Muscle of leg (tissue), 16 donors: ENCODE measurements at places on chromosomes 7 and 10.

GRCh38 chr10:63833411-63834060, 312.3 kb downstream of the REEP3 start:
- H3K4me1 ChIP-seq, result no peaks in the 10 kb centered on the region
- no peaks in the 10 kb centered on the region for H3K27me3 ChIP-seq
- H3K27ac ChIP-seq, result no peak overlapping the region
- no peak for DNase-seq
- no peaks in the 10 kb centered on the region for H3K36me3 ChIP-seq

DNA sequence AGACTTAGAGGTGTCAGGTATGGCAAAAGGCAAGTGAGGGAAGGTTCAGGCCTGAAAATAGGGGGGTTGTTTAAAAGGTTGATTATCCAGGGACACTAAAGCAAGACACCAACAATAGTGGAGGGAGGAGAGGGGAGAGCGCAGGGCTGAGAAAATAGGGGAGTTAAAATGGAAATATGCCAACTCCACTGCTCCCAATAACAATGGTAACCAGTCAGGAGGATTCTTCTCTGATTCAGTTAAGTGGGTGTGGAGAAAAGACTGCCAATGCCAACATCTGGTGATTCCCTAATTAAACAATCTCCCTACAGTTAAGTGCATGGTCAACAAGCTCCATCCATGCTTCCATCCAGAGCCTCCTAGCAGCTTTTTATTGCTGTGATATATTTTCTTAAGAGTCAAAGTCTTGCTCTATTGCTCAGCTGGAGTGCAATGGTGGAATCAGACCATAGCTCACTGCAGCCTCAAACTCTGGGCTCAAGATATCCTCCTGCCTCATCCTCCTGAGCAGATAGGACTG, 183.3 kb downstream of the JAZF1 start:
- H3K27me3 ChIP-seq, result no peaks in the 10 kb centered on the region
- no peak for DNase-seq
- no peak overlapping the region for H3K4me3 ChIP-seq
- H3K27ac ChIP-seq, result no peak overlapping the region
- H3K36me3 ChIP-seq, result no peaks in the 10 kb centered on the region
- H3K4me1 ChIP-seq, result peaks cover 4% of the 10 kb centered on the region

GRCh38 chr10:100776671-100777070, 31.3 kb downstream of the PAX2 start:
- no peak overlapping the region for H3K27ac ChIP-seq
- no peaks in the 10 kb centered on the region for H3K36me3 ChIP-seq
- H3K4me3 ChIP-seq, result no peak overlapping the region

DNA sequence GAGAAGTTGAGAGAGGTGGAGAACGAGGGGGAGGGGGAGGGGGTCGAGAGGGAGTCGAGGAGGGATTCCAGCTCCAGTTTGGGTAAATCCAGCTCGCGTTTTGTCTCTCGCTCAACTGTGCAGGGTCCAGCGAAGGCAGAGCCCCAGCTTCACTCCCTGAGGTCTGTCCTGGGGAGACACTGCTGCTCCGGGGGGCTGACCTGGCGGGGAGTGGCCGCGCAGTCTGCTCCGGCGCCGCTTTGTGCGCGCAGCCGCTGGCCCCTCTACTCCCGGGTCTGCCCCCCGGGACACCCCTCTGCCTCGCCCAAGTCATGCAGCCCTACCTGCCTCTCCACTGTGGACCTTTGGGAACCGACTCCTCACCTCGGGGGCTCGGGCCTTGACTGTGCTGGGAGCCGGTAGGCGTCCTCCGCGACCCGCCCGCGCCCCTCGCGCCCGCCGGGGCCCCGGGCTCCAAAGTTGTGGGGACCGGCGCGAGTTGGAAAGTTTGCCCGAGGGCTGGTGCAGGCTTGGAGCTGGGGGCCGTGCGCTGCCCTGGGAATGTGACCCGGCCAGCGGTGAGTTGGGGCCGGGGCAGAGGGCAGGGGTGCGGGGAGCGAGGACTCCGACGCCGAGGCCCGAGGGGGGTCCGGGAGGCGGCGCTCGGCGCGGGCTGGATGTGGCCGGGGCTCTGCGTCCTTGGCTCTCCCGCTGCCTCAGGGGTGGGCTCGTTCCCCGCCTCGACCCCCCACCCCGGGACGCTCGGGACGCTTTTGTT, at the start of gene TET1:
TET1 (plus strand) TSS at position 152 of the 757 bp plus-strand sequence. CDS start 12,002 bp downstream, outside the sequence.
- H3K4me1 ChIP-seq, result peaks cover 12% of the 10 kb centered on the region
- DNase-seq, result peak; percentile 90
- peak within 1 kb of the TSS; percentile 71 for H3K27ac ChIP-seq
- H3K36me3 ChIP-seq, result no peaks in the 10 kb centered on the region

- H3K4me1 ChIP-seq, result no peaks in the 10 kb centered on the region
- no peaks in the 10 kb centered on the region for H3K36me3 ChIP-seq
- no peak for DNase-seq
- no peak overlapping the region for H3K4me3 ChIP-seq
- H3K27me3 ChIP-seq, result no peaks in the 10 kb centered on the region
These were observed 128.0 kb upstream of the MBL2 start for GRCh38 chr10:52900593-52900992.

GRCh38 chr7:54355842-54356241, 186.3 kb upstream of the VSTM2A start:
- H3K4me3 ChIP-seq, result no peak overlapping the region
- no peaks in the 10 kb centered on the region for H3K27me3 ChIP-seq
- H3K27ac ChIP-seq, result no peak overlapping the region
- DNase-seq, result no peak

- no peaks in the 10 kb centered on the region for H3K27me3 ChIP-seq
- H3K27ac ChIP-seq, result no peak overlapping the region
- H3K4me1 ChIP-seq, result peaks cover 2% of the 10 kb centered on the region
- H3K36me3 ChIP-seq, result no peaks in the 10 kb centered on the region
- DNase-seq, result no peak
- H3K4me3 ChIP-seq, result no peak overlapping the region
These were observed 125.0 kb upstream of the NPY start for GRCh38 chr7:24158975-24159374.

DNA sequence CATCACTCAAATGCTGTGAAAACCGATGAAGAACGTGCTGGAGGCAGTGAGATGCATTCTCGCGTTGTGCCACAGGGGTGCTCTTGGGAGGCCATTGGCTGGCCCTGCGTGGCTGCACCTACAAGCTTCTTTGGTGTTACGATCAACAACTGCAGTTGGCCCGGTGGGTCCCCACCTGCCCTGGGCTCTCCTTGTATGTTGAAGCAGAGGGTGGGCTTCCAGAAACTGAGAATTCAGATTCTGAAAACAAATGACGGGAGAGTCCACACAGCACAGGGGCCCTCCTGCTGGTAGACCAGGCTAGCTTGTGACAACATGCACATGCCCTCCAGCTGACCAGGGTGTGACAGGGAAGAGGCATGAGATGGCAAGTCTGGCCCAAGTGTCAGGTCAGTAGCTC, 23.7 kb upstream of the DDC start:
- no peak overlapping the region for H3K27ac ChIP-seq
- no peaks in the 10 kb centered on the region for H3K27me3 ChIP-seq
- H3K4me3 ChIP-seq, result no peak overlapping the region
- no peak for DNase-seq

GRCh38 chr10:89074120-89074519, 83.5 kb downstream of the FAS start:
- no peak overlapping the region for H3K4me3 ChIP-seq
- no peaks in the 10 kb centered on the region for H3K36me3 ChIP-seq
- DNase-seq, result peak; percentile 84

- H3K27ac ChIP-seq, result no peak overlapping the region
- no peaks in the 10 kb centered on the region for H3K27me3 ChIP-seq
- H3K4me1 ChIP-seq, result peaks cover 11% of the 10 kb centered on the region
- DNase-seq, result no peak
- H3K4me3 ChIP-seq, result no peak overlapping the region
These were observed 13.6 kb upstream of the GPNMB start for GRCh38 chr7:23232966-23233365.

DNA sequence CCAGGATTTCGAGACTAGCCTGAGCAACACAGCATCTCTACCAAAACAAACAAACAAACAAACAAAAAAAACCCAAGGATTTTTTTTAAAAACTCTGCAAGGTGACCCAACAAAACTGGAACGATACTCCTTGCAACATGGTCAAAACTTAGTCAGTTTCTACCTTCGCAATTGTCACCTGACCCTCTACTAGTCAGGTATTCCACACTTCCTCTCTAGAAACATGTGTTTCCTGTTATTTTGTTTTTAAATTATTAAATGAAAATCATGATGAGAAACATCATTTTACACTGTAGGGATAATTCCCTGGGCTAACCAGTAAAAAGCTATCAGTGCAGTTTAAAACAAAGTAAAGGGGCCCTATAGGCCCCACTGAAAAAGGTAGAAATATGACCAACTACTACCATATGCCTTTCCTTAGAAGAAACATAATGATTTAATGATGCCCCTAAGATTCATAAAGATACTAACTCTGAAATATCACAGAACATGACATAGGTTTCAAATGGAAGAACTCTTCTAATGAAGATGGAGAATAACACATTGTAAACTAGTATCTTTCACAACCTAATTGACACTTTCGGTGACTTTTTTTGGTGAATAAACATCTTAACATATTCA, 8.7 kb downstream of the BRAF start:
- H3K27me3 ChIP-seq, result no peaks in the 10 kb centered on the region
- H3K27ac ChIP-seq, result no peak overlapping the region
- no peaks in the 10 kb centered on the region for H3K36me3 ChIP-seq
- no peak for DNase-seq
- no peak overlapping the region for H3K4me3 ChIP-seq

GRCh38 chr10:13712476-13712836, 125.7 kb downstream of the PRPF18 start:
- H3K27ac ChIP-seq, result peak overlapping the region; percentile 50
- H3K4me1 ChIP-seq, result peaks cover 51% of the 10 kb centered on the region

DNA sequence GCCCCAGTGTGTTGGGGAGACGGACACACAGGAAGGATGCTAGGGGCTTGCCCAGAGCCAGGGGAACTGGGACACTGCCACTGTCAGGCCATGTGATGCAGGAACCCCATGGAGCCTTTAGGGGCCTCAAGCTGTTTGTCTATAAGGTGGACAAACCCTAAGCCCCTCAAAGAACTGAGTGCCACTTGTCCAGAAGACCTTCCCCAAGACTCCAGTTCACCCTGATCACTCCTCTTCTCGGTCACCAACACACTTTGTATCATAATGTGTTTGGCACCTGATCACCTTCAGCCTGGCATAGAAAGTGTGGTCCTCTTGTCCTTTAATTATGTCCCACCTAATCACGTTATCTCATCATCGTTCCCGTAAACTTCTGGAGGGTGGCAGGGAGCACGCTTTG, 700 bp downstream of the H2BK1 start:
- no peak overlapping the region for H3K4me3 ChIP-seq
- peaks cover 3% of the 10 kb centered on the region for H3K4me1 ChIP-seq
- DNase-seq, result no peak
- H3K27ac ChIP-seq, result no peak overlapping the region

GRCh38 chr7:142459551-142459963, 201.7 kb upstream of the PRSS58 start:
- no peaks in the 10 kb centered on the region for H3K36me3 ChIP-seq
- peaks cover 6% of the 10 kb centered on the region for H3K4me1 ChIP-seq
- H3K27ac ChIP-seq, result no peak overlapping the region
- H3K4me3 ChIP-seq, result no peak overlapping the region
- peak; percentile 90 for DNase-seq

GRCh38 chr10:75291805-75292204, 56.0 kb upstream of the COMTD1 start:
- no peak for DNase-seq
- H3K4me3 ChIP-seq, result no peak overlapping the region
- peaks cover 17% of the 10 kb centered on the region for H3K4me1 ChIP-seq

DNA sequence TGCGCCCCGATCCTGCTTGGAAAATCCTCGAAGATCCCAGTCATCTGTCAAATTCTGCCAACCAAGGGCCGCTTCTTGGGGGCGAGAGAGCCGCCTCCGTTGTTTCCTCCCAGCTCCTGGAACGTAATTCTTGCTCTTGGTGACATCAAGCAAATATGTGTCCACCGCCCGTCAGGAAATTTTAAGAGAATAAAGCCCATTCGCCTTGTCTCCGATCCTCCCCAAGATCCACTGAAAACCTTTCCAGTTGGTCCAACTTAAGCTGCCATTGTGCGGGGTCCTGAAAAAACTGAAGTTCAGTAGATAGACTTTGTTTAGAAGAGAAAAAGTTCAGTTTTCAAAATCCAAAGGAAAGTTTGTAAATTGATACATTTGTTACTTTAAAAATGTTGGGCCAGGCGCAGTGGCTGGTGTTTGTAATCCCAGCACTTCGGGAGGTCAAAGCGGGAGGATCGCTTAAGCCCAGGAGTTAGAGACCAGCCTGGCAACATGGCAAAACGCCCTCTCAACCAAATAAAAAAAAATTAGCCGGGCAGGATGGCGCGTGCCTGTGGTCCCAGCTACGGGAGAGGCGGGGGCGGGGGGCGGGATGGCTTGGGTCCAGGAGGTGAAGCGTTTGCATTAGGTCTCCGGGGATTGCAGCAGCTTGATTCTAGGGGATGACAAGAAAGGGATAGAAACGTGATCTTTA, 1.0 kb upstream of the ZNF800 start:
- peaks cover 2% of the 10 kb centered on the region for H3K27me3 ChIP-seq
- peak overlapping the region; percentile 91 for H3K4me3 ChIP-seq
- DNase-seq, result peak; percentile 25
- peaks cover 12% of the 10 kb centered on the region for H3K4me1 ChIP-seq
- peak overlapping the region; percentile 96 for H3K27ac ChIP-seq

DNA sequence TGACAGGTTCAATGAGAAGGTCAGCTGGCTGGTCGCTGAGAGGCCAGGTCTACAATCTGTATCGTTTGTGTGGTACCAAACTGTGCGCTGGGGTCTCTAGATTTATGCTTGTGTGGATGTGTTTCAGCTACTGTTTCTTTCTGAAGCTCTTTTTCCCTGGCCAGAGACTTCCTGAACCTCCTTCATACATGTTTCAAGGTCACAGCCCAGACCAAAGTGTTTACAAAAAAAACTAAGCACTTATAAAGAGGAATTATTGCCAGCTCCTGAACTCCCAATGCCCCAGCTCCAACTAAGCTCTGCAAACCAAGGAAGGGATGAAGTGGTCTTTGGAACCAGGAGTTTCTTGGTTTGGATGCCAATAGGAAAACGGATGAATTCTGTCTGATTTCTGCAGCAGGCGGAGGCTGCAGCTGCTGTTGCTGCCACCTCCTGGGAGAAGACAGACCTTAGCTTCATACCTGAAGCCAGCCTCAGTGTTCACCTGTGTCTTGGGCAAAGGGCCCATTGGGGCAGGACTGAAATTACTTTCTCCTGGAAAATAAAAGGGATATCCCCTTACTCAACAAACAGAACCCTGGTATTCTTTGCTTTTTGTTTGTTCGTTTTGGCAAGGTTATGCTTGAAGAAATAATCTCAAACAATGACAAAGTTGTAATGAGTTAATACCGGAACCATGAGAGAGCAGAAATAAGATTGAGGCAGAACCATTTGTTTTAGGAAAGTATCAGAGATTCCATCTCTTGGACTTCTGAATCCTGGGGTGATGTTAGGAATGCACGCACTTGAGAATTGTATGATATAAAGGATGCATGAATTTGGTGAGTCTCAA, 24.6 kb upstream of the MKLN1 start:
- H3K27me3 ChIP-seq, result no peaks in the 10 kb centered on the region
- DNase-seq, result no peak
- peaks cover 5% of the 10 kb centered on the region for H3K4me1 ChIP-seq

- no peak overlapping the region for H3K4me3 ChIP-seq
- H3K27me3 ChIP-seq, result no peaks in the 10 kb centered on the region
- no peak overlapping the region for H3K27ac ChIP-seq
- no peak for DNase-seq
These were observed 23.7 kb downstream of the USP6NL start for GRCh38 chr10:11587722-11588259.
